ENCODE measurements at places on chromosomes 11 and 22.

- no peak for DNase-seq
Measured at GRCh38 chr22:39953101-39953500, 7.1 kb upstream of the TMA7B start.

GRCh38 chr22:44380756-44381486 is 68.2 kb upstream of the SHISAL1 start:
- DNase-seq, result no peak

GRCh38 chr11:97746818-97747217 is 1273.9 kb upstream of the CNTN5 start:
- no peak for DNase-seq

DNA sequence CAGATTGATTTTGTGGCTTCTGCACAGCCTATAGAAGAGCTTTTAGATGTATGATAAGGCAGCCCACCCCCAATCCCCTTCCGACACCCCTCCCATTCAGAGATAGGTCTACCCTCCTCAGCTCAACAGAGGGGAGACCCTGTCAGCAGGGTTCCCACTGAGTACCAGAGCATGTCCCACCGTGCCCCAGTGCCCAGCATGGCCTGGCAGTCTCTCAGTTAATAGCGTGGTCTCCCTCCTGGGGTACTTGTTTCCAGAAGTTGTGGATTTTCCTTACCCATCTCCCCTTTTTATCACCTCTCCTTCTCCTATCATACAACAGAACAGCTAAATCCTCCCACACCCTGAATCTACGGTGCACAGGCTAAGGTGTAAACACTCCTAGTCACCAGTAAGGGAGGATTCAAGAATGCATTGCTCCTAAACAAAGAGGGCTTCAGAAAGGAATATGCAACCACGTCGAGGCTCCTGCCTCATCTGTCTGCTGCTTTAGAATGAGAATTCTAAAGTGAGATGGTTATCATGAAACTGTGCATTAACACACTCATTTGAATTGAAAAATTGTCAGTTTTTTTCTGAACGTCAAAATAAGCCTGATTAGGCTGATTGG is 6.7 kb downstream of the PLAAT2 start:
- no peak for DNase-seq

DNA sequence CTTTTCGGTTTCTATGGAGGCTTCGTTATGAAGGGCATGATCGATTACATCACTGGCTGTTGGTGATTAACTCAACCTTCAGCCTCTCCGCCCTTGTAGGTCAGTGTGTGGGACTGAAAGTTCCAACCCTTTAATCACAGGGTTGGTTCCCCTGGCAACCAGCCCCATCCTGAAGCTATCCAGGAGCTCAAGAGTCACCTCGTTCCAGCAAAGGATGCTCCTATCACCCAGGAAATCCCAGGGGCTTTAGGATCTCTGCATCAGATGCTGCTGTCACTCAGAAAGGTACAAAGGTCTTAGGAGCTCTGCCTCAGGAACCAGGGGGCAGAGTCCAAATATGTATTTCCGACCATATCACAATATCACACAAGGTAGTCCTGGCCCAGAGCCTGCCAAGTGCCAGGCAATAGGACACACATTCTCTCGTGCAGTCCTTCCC is 123.5 kb upstream of the PARVA start:
- no peak for DNase-seq

DNA sequence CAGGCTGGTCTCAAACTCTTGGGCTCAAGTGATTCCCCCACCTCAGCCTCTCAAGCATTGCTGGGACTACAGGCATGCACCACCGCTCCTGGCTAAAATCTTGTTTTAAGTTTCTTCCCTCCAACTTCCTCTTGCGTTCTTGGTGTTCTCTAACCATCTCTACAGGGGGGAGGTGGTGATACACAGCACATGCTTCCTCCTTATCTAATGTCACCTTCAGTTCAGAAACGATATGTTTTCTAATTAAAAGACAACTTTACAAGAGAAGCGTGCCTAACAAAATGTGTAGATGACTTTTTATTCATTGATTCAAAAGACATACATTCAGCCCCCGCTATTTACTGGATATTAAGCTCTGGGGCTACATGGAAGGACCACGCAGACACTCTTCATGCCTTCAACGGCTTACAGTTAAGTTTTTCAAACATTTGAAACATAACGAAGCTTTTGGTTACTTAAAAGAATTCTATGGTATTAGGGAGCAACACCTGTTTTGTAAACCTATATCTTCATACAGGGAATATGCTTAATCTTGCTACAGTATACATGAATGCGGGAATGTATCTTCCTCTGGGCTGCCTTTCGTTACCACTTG is 933 bp upstream of the DLAT start:
- no peak for DNase-seq

DNA sequence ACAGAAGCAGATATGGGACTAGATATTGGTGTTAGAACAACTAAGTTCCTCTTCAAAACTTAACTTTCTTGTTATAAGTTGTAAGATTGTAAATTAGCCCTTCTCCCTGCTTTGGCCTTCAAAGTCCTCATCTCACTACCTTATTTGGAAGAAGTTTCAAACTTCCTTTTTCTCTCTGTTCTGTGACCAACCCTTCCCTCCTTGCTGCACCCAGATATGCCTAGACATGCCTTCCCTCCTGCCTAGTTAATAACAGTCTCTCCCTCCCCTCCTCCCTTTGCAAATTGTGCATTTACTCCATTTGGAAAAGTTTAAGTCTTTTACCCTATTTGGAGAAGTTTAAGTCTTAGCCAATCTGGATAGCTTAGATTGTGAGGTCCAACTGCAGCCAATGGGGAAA is 4.9 kb downstream of the OR52K2 start:
- DNase-seq, result peak; percentile 46
